ENCODE measurements at places on chromosomes 13 and 19.

- DNase-seq: no peak
Measured at GRCh38 chr19:40078377-40078776, 12.4 kb downstream of the ZNF780A start.

- peak; percentile 94 for DNase-seq
Measured at GRCh38 chr19:15222738-15223648, 9.3 kb downstream of the EPHX3 start.

GRCh38 chr13:20161951-20162300 lies 1.1 kb upstream of the GJA3 start:
- no peak for DNase-seq

GRCh38 chr13:34344816-34345215 lies 526.9 kb downstream of the RFC3 start:
- no peak for DNase-seq

GRCh38 chr19:20365146-20365545 lies 198.1 kb downstream of the ZNF486 start:
- no peak for DNase-seq

DNA sequence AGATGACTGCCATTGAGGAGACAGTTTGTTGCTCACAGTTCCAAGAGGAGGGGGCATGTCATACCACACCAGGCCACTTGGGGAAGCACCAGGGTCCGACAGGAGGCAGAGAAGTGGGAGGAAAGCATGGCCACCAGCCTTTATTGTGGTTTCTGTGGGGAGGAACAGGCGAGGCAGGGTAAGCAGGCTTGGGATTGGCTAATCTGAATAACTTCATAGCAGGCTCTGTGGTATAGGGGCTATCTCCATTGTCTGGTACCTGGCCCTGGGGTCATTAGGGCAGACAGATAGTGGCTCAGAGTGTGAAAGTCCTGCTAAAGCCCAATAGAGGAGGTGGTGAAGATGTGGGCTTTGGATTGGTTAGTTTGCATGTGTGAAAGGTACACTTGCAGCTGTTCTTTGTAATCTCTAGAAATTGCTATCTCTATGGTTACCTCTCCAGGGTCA lies 35.5 kb downstream of the CBY2 start:
- no peak for DNase-seq

GRCh38 chr19:46404055-46404752 lies 9.2 kb downstream of the CCDC8 start:
- DNase-seq: peak; percentile 77

DNA sequence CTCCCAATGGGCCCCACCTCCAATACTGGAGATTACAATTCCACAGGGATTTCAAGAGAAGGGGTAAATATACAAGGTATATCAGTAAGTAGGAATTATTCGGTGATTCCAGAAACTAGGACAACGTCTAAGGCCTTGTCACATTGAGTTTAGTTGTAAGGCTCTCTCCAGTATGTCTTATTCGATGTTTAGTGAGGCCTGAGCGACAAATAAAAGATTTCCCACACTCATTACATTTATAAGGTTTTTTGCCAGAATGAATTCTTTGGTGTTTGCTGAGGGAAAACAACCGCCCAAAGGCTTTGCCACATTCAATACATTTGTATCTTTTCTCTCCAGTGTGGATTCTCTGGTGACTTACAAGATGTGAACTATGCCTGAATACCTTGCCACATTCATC lies 19.1 kb upstream of the ZNF841 start:
- DNase-seq: no peak

DNA sequence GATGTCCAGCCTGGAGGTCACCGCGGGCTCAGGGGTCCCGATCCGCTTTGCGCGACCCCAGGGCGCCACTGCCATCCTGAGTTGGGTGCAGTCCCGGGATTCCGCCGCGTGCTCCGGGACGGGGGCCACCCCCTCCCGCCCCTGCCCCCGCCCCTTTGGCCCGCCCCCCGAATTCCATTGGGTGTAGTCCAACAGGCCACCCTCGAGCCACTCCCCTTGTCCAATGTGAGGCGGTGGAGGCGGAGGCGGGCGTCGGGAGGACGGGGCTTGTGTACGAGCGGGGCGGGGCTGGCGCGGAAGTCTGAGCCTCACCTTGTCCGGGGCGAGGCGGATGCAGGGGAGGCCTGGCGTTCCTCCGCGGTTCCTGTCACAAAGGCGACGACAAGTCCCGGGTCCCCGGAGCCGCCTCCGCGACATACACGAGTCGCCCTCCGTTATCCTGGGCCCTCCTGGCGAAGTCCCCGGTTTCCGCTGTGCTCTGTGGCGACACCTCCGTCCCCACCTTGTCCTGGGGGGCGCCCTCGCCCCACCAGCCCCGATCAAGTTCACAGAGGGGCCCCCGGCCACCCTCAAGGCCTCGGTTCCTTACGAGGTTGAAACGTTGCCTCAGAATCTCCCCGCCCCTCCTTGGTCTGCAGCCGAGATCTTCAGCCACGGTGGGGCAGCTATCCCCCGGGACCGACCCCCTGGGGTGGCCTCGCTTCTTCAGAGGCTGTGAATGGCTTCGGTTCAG lies 1.2 kb downstream of the LDLR start:
- DNase-seq: peak; percentile 100

DNA sequence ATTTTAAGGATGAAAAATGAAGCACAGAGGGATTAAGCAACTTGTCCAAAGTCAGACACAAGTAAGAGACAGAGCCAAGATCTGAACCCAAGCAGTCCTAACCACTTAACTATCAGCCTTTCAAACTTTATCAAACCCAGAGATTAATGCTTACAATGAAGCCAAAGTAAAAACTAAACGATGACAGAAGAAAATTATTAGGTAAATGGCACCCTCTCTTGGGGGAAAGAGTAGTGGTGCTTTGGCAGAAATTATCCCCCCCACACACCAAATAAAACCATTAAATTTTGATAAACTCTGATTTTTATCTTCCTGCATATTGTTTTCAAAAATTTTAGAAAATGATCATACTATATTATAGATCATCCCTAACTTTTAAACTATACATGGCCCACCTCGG lies 329.2 kb downstream of the SLC7A1 start:
- no peak for DNase-seq

DNA sequence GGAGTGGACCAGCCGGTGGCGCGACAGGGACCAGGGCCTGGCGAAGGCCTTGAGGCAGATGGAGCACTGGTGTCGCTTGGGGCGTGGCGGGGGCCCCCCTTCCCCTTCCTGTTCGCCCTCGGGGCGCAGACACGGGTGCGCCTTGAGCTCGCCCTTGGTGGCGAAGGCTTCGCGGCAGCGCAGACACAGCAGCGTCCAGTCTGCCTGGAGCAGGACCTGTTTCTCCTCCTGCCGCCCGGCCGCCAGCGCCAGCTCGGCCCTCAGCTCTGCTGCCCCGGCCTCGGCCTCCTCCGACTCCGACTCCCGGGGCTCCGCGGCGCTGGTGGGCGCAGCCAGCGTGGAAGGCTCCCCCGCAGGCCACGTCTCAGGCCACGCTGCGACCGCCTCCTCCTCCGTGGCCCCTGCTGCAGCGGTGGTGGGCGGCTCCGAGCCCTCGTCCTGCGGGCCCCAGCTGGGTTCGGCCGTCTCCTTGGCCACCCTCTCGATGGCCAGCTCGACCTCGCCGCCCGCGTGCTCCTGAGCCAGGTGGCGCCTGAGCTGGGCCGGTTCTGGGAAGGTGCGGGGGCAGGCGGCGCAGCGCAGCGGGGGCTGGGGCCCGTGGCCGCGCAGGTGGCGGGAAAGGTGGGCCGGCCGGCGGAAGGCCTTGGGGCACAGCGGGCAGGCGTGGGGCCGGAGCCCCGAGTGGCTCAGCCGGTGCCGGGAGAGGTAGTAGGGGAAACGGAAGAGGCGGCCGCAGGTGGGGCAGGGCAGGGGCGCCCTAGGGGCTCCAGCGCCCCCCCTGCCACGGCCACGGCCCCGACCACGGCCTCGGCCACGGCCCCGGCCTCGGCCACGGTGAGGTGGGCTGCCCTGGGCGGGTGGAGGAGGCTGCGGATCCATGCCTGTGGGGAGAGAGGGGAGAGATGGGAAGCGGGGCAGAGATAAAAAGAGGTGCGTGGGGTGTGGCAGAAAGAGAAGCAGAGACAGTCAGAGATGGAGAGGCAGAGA lies 1.6 kb downstream of the ZNF579 start:
- DNase-seq: no peak

- no peak for DNase-seq
Measured at GRCh38 chr19:5877882-5878281, 7.5 kb upstream of the FUT5 start.

DNA sequence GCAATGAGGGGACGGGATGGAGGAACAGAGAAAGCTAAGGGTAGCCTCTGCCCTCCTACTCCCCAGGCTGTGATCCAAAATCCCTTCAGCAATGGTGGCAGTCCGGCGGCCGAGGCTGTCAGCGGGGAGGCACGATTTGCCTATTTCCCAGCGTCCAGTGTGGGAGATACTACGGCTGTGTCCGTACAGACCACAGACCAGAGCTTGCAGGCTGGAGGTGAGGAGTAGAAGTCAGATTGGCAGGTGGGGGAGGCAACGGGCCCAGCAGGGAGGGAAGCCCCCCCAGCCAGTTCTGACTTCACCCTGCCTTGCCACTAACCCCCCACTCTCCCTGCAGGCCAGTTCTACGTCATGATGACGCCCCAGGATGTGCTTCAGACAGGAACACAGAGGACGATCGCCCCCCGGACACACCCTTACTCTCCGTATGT lies 1.6 kb downstream of the USF2 start:
- DNase-seq: peak; percentile 53

DNA sequence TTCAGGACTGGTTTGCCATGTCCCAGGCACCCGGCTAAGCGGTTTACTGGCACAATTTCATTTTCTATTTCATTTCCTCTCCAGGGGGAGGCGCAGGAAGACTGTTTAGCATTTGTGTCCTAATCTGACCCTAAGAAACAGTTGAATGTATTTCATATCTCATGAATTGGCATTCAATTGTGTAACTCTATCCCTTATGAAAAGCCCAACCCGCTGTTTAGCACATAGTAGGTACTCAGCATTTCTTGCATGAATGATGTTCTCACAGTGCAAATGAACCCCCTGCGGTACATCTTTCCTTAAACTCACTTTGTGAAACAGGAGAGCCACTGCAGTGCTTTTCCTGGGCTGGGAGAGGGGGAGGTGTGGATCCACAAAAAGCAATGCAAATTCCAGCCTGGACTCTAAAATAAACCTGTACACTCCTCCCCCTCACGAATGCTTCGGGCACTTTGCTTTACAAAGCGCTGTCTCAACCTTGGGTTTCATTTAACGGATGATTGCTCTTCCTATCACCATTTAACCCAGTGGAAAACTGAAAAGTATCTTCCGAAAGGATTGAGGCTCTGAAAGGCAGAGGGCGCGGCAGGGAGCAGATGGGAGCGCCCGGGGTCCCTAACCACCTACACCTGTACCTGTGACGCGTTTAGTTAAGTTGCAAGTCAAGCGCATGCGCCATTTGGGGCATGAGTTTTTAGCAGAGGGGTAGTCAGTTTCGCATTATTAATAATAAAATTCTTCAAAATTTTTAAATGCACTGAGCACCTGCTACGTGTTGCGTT lies 1.2 kb upstream of the EEF2 start:
- DNase-seq: peak; percentile 37

DNA sequence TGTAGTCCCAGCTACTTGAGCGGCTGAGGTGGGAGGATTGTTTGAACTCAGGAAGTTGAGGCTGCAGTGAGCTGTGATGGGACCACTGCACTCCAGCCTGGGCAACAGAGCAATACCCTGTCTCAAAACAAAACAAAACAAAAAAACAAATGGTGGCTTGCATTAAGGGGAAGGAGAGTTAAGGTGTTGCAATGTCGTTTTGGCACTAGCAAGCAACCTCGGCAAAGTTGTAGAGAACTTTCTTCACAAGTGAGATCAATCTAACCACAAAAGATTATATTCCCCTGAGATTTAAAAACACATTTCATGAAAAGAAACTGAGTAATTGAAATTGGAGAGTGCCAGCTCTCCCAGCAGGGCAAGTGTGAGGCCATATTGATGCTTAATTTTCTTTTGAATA lies 153.7 kb downstream of the KLF5 start:
- no peak for DNase-seq

DNA sequence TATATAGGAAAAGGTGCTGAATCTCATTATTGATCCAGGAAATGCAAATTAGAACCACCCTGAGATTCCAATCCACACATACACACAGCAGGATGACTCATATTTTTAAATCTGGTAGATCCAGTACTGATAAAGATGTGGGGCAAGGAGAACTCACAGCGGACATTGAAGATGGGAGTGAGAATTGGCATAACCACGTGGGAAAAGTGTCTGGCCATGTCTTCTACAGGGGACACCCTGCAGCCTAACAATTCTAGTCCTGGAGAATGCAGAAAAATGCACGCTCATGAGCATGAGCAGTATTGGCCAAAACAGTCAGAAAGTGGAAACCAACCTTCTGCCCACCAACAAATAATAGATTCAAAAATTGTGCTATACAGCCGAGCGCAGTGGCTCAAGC lies 13.5 kb upstream of the BCL3 start:
- no peak for DNase-seq

DNA sequence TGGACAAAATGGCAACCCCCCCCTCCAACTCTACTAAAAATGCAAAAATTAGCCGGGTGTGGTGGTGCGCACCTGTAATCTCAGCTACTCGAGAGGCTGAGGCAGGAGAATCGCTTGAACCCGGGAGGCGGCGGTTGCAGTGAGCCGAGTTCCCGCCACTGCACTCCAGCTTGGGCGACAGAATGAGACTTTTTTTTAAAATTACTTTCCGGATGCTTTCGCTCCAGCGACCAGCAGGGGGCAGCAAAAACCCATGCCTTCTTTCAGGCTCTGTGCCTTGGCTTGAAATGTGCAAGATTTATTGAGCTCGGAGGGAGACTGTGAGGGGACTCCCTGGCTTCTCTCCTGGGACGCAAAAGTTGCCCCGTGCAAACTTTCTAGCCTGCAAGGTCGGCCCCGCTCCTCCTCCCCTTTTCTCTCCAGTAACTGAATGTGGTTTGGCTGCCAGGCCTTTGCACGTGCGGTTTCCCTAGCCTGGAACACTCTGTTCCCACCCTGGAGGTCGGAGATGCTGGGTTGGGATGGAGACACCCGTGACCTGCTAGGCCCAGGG lies 61.4 kb upstream of the NFIC start:
- no peak for DNase-seq

- no peak for DNase-seq
Measured at GRCh38 chr13:43805071-43805468, 18.3 kb upstream of the ENOX1 start.

DNA sequence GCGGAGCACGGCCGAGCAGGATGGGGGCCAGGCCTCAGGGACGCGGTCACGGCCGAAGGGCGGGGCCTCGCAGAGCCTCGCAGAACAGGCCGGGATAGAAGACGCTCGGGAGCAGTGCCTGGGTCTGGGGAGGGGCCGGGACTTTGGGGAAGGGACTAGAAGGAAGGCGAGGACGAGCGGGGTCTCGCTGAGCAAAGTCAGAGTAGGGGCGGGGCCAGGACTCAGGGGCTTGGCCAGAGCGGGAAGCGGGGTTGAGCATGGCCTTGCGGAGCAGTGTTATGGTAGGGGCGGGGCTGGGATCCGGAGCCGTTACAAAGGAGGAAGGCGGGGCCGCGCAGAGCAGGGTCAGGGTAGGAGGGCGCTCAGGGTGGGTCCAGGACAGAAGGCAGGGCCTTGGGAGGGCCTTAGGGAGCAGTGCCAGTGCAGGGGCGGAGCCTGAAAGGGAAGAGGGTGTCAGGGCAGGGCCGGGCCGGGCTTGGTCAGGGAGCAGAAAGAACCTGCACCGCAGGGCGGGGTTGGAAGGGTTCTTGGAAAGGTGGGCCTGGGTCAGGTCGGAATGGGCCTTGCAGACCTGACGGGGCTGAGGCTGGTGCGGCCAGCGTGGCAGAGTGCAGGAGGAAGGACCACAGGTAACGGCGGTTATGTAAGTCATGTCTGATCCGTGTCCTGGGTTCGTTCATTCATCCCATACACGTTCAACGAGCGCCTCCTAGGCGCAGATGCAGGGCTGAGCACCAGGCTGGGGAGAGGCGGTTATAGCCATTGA lies 533 bp upstream of the ATP8B3 start:
- DNase-seq: peak; percentile 99
